Cardiac fibroblast (primary cell): ENCODE measurements at places on chromosomes 5 and 9.

DNA sequence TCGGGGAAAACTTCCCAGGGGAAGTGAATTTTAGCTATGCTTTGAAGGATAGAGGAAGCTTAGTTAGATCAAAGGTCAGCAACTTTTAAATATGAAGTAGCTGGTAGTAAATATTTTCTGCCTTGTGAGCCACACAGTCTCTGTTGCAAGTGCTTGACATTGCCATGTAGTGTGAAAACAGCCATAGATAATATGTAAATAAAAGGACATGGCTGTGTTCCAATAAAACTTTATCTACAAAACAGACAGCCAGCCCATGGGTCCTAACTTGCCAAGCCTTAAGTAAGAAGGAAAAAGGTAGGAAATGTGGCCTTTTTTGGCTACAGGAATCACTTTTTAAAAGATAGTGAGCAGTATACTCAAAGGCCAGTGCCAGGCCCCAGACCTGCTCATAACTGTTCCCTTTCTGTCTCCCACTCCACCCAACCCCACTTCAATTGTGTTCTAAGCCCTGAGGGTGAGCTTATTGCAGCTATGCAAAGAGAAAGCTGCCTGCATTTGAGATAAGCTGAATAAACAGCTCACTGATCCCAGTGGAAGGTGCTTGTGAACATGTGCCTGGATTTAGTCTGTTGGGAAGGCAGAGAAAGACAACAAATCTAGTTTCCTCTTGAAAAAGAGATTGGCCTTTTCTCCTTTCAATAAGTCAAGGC lies 113.0 kb upstream of the TRIM32 start:
- peak; percentile 50 for DNase-seq

DNA sequence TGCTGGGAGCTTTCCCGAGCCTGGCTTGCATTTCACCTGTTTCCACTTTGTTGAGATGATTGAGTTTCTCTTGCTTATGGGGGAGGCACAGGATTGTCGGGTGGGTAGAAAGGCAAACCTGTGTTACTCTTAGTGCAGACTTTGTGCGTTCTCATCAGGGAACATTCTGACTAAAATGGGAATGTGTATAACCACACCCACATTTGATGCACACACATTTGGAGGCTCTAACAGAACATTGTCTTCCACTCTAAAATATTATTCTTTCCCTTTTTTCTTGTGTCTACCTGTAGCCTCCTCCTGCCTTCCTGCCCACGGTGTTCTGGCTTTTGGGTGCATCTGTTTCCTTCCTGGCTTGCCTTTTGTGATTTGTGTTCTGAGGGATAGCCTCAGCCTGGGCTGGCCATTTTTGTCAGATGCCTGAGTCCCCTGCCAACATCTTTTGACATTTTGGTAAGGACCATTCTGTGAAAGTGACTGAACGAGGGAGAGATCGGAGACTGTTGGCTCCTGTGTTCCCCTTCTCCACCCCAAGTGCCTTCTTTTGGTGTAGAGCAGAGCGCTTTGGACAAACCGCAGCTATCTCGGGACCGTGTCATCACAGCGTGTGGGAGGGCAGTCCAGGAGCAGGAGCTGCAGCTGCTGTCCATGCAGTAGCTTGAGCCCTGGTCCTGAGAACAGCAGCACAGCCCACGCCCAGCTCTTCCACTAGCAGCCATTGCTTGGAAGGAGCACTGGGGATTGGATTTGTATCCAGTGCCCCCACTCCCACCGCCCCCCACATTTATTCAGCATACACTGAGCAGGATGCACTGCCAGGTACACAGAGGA lies 101.4 kb downstream of the ARHGAP26 start:
- DNase-seq, result peak; percentile 61

GRCh38 chr5:156427315-156427714 lies 100.4 kb downstream of the SGCD start:
- DNase-seq, result no peak

GRCh38 chr5:88602584-88602983 lies 280.4 kb downstream of the MEF2C start:
- DNase-seq, result no peak

- DNase-seq, result no peak
Observed at GRCh38 chr5:154199671-154200220, 9.2 kb downstream of the GALNT10 start.

DNA sequence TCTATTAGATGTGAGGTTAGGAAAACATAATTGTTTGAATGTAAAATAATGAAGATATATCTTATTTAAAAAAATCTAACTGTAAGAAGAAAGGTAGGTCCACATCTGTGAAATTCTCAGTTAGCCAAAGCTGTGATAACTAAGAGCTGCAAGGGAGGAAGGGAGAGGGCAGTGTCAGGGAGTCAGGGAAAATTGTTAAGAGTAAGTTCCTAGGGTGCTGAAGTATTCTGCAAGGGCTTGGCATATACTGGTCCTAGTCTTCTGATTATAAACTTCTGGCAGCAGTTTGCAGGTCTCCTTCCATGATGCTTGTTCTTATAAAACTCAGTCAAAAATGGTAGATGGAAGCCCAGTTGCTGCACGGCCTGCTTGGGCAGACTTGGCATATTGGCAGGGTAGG lies 233.2 kb downstream of the NMUR2 start:
- DNase-seq, result no peak
